ENCODE measurements at places on chromosomes 4 and X.

GRCh38 chrX:120306630-120307029 lies 4.6 kb downstream of the TMEM255A start:
- DNase-seq = no peak

- no peak for DNase-seq
Measured at GRCh38 chr4:1573830-1574459, 110.2 kb downstream of the FAM53A start.

- DNase-seq = no peak
Measured at GRCh38 chrX:66163447-66163846, 600 bp upstream of the HEPH start.

DNA sequence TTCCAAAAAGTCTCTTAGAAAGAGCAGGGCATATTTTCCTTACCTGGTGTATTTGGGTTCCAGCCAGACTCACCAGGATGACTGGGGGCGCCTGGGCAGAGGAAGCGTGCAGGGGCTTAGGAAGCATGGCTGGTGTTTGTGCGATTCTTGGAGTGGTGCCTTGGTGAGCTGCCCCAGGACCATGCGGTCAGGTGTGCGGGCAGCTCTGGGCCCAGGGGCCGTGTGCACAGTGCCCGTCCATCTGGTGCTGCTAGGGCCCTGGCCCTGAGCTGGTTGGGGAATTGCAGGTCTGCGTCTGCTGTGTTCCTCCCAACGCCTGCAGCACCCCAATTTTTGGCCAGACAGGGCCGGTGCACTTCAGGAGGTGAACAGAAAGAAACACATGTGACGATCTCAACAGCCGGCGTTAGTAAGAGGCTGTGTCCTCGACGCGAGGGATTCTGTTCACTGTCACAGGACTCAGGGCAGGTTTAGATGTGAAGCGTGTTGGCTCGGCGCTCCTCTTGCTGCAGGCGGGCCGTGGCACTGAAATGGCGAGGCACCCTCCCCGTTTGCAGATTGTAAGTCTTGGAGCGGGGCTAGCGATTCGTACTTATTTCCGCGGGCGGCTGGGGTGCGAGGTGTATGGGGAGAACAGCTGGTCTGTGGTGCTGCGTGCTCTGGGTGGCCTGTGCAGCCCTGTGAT lies 15.2 kb downstream of the RGS12 start:
- no peak for DNase-seq

- no peak for DNase-seq
Measured at GRCh38 chrX:150625875-150626274, 57.5 kb downstream of the MTM1 start.

DNA sequence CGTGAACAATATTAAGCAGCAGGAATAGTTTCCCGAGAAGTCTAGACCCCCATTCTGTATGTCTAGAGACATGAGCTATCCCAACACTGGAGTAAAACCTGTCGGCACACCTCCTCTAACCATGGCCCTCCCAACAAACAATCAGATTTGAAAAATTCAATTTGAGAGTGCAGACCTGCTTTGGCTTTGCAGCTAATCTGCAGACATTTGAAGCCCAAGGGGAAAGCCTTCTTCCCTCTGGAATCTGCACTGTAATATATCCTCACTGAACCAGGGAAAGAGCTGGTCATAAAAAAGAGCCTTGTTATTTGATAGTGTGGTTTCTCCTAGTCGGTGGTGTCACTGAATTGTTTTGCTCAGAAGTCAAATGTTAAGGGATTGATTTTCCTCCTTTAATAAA lies 44.6 kb upstream of the KLHL34 start:
- DNase-seq = no peak

DNA sequence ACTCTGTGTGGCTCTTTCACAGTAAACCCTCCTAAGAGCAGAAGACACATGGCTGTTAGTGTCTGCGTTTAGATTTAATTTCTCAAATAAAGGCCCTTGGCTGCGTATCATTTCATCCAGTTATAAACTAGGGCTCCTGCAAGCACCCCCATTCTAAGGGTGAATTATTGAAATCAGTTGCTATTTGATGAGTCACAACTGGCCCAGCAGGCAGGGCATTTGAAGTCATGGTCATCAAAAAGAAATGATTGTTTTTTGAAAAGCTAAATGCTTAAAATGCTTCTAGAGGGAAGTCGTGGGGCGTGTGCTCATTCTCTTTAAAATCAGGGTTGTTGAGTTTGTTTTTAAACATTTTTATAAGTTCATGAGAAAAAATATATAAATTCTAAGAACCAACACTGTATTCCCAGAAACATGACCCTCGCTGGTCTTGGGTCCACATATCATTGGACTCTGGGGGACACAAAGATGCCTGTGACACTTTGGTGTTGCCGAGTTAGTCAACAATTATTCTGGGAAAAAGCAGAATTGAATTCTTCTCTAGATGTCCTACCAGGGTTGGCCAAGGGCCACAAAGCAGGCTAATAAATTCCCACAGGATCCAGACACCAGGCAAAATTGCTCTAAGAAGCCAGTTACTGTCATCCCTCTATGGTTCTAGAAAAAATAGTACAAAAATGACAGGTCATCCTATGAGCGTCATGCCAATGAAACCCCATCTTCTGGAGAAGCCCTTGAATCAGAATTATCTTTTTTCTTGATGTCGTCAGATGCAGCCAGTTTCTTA lies 99.5 kb upstream of the MYOZ2 start:
- DNase-seq = no peak

- DNase-seq = no peak
Measured at GRCh38 chr4:160318567-160319220, 1215.8 kb downstream of the RAPGEF2 start.

- DNase-seq = no peak
Measured at GRCh38 chrX:129792586-129793291, 13.0 kb downstream of the SASH3 start.

GRCh38 chr4:61201961-61202637 lies 2.0 kb downstream of the ADGRL3 start:
- DNase-seq = peak; percentile 18

DNA sequence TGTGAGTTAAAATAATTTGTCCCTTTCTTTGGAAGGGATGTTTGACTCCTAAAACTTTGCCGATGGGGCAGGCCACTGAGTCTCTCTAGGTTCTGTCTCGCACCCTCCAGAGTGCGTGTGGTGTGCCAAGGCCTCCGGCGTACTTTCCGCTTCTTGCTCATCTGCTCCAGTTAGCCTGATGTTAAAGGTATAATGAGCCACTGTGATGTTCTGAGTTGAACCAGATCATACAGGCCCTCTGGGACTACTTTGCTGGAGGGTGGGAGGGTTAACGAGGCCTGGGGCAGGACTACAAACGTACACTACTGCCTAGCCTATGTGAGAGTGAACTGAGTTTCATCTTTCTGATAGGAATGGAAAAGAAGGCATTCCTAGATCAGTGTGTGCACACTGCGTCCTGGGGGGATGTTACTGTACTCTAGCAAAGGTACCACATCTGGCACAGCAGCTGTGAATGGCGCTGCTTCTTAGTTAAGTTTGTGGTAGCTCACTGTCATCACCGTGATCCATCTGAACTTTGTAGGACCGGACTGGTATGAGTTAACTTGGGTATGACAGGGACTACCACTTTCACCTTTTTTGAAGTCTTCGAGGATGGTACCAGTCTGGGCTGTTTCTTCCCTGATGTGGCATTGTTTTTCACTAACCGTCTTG lies 60.2 kb downstream of the RGS12 start:
- no peak for DNase-seq

DNA sequence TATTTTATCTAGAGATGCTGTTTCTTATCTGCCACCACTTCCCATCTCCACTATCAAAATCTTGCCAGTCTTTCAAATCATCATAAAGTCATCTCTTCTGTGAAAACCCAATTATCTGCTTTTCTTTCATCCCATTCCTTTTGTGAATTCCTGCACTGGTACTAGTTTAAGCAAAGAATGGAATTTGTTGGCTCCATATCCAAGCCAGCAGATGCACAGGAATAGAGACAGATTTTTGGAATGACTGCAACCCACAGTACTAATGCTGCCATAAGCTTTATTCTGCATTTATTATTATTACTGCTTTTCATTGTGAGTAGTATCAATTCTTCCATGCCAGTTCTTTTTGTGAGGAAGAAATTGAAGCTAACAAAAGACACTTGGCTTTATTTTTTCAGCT lies 616.7 kb downstream of the RAPGEF2 start:
- DNase-seq = no peak

DNA sequence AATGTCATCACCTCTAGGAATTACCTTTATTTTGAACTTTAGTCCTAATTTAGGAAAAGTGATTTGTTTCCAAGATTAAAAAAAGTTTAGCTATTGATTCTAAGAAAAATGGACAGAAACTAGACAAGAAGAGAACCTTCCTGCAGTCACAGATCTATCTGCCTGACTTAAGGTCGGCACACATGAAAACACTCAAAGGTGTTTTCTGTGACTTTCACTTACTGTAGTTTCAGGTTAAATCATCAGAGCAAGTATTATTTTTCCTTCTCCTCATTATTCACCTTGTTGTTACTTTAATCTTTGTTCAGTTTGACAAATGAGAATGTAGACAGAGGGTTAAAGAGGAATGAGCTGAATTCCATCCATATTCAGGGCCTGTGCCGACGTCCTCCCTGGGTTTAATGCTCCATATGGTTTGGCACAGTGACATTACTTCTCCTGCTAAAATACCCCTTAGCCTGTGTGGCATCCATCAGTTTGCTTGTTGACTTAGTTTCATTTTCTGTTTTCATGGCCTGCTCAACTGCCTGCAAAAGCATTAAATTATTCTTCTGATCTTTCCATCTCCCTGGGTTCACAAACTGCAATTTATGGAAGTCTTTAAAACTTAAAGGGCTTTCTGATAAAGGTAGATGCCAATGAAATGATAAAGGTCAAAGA lies 352.7 kb downstream of the NKX6-1 start:
- DNase-seq = no peak

GRCh38 chr4:10084651-10085358 lies 31.8 kb downstream of the WDR1 start:
- no peak for DNase-seq

DNA sequence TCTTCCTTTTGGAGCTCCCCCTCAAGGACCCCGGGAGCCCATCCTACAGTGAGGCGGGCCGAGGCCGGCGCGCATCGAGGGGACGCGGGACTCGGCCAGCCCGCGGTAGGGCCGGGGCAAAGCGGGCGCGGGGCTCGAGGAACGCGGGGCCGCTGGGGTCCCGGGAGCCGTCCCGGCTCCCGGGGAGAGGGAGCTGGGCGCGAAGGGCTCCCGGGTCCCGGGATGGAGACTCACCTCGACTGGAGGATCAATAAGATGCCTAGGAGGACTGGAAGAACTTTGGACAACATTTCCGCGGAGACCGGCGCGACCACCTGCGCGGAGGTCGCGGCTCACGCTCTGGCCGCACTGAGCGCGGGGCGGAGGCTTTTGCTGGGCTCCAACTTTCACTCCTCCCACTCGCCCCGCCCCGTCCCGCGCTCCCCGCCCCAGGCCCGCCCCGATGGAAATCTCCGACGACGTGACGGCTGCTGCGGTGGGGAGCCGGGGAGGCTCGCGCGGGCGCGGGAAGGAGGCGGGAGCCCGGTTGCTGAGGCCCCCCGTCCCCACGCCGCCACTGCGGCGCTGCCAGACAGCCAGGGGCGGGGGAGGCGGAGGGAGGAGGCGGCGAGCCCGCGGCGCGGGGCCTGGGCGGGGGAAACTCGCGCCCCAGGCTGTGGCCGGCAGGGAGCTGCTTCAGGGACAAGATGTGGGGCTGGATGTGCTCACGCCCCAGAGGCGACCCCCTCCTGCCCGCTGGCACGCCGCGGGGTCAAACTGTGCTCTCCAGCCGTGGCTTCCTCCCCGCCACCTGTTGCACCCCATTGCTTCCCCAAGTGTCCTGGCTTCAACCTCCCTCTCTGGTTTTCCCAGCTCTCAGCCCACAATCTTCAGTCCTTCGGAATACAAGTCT lies at the start of gene GABRE:
TSS of gene GABRE (minus strand) at position 341 of the 892 bp plus-strand sequence. CDS start at position 290, 51 bp downstream.
- DNase-seq = no peak

DNA sequence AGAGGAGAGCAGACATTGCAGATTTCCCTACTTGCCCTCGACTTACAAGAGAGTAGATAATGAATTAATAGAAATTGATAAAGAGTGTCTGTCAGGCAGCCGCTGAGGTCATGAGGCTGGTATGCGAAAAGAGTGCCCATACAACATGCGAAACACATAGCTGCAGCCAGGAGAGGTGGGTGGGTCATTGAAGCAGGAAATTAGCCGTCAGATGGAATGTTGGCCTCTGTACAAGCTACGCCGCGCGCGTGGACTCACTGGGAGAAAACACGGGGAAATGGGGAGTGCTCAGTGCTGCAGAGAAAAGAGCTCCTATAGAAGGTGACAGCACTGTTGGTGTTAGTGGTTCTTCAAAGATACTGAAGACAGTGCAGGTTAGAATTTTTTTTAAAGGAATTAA lies 125.1 kb downstream of the RAPGEF2 start:
- no peak for DNase-seq

DNA sequence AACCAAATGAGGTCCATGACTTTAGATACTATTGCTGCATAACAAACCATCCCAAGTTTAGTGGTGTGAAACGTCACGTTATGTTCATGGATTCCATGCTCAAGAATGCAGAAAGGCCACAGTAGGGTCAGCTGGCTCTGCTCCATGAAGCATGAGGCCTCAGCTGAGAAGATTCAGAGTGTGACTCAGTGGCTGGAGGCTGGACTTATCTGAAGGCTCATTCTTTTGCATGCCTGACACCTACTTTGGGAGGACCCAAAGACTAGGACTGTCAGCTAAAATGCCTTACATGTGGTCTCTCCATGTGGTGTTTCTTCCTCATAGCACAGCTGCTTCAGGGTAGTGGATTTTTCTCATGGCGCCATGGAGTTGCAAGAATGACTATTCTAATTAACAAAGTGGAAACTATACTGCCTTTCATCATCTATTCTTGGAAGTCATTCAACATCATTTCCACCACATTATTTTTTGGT lies 11.5 kb upstream of the CCDC149 start:
- DNase-seq = no peak

- DNase-seq = peak; percentile 42
Measured at GRCh38 chr4:186137196-186137794, 32.8 kb downstream of the FAM149A start.

GRCh38 chr4:102511830-102512605 lies 10.9 kb downstream of the NFKB1 start:
- no peak for DNase-seq

GRCh38 chrX:122115604-122116003 lies 1068.2 kb downstream of the GLUD2 start:
- DNase-seq = no peak

DNA sequence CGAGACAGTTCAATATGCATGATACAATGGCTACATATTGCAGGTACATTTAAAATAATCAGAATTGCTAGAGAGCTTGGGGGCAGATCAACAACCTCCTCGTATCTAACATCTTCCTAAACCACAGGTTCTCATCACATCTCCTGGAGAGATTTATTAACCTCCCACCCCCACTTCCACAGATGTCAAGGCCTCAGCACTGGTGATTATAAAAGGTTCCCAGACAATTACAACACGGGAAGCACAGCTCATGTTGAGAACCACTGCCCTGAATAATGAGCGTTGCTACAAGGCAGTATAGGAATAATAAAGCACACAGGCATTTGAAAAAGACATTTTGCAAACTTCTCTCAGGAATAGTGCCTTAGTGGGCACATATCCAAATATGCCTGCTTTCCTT lies 42.8 kb downstream of the ELOVL6 start:
- DNase-seq = no peak

- no peak for DNase-seq
Measured at GRCh38 chr4:124173912-124174311, 538.6 kb downstream of the ANKRD50 start.

GRCh38 chr4:7892212-7893019 lies 47.2 kb downstream of the AFAP1 start:
- DNase-seq = no peak

Measured in GM20000 (cell line).